AG09309 (cell line): ENCODE measurements at places on chromosomes 7 and 10.

GRCh38 chr10:75331081-75331480, 70.5 kb downstream of the ZNF503 start:
- DNase-seq, result no peak

- no peak for DNase-seq
Observed at GRCh38 chr10:84065804-84066601, 73.3 kb upstream of the GHITM start.

DNA sequence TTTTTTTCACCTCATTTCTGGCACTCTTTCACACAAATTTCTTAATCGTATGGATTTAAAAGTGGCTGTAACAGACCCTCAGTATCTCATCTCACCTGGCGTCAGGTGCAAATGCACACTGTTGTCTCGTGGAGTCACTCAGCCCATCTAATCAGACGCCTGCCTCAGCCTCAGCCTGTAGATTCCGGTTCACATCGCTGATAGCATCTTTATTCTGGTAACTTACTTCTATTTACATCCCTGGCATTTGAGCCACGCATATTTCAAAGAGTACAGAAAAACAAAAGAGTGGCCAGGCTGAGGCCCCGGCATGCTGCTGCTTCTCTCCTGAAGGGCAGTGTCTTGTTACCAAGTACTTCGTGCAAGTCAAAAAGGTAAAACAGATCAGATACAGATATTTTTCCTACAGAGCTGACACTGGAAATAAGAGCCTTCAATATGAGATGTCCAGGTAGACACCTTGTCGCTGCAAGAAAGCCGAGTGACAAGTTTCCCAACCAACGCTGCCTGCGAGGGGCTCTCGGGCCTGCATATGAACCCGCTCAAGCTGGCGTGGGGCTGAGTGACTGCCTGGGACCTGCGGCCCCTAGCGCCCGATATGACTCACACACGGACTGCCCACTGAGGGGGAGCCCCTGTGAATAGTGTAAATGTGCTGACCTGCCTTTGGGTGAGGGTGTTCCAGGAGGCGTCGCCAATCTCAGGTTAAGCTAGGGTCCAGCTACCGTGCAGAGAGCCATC, 4.3 kb downstream of the VIPR2 start:
- DNase-seq, result no peak

- DNase-seq, result no peak
Observed at GRCh38 chr10:20891338-20891714, 5.8 kb downstream of the NEBL start.

DNA sequence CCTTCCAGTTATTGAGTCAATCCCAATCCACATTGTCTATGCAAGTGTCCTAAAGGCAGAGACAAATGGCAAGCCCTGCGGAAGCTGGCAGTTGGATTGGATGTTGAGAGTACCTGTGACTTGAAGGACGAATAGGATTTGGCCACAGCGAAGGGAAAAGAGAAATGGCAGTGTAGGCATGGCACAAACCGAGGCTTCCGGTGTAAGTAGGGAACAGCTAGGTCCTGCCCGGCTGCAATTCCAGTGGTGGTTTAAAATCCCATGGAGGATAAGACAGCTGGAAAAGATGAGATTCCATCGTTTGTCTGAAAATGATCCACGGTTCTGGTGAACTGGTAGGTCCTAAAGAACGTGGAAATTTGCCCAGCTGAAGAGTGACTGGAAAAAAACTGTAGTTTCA, 296.2 kb downstream of the TCERG1L start:
- DNase-seq, result no peak

DNA sequence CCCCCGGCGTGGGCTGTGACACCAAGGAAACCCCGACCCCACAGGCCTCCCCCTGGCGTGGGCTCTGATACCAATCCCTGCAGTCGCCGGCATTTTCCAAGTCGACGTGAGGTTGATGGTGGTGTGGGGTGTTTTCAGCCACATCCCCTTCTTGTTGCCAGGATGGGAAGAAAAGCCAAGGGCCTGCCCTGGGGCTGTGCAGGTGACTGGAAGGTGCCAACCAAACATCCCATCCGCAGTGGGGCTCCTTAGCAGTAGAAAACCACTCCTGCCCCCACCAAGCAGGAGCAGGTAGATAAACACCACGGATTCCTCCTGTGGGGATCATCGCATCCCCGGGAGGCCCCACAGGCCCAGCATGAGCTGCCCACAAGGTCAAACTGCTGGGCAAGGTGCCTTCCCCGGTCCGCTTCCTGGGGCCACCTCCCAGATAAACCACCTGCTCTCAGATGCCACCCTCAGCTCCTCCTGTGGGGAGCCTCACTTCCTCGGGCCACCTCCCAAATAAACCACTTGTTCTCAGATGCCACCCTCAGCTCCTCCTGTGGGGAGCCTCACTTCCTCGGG, 88.5 kb upstream of the DIP2C start:
- DNase-seq, result no peak
